Activated naive CD4-positive, alpha-beta T cell treated with anti-CD3 and anti-CD28 coated beads, Interleukin-2, amount 10 ng/mL, durations not matched to agents 7 days and 5 days (primary cell): ENCODE measurements at places on chromosomes 5 and 9.
A peak's percentile ranks its signal among the peaks of the same experiment; 100 is the strongest.

DNA sequence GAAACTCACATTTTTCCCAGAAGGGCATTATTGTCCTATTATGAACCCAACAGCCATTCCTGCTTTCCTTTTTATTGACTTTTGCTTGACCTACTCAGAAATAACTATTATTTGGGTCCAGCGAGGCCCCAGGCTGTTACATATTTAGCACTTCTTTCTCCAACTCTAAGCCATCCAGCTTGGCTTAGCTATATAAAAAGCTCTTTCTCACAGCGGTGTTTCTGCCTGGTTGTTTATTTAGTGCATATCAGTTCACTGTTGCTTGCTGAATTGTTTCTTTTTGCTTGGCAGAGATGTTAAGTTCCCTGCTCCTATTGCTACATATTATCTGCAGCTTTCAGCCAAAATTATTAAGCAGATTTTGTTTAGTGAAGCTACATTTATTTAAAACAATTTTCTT, 1156.8 kb upstream of the SEMA6A start:
- DNase-seq: no peak

DNA sequence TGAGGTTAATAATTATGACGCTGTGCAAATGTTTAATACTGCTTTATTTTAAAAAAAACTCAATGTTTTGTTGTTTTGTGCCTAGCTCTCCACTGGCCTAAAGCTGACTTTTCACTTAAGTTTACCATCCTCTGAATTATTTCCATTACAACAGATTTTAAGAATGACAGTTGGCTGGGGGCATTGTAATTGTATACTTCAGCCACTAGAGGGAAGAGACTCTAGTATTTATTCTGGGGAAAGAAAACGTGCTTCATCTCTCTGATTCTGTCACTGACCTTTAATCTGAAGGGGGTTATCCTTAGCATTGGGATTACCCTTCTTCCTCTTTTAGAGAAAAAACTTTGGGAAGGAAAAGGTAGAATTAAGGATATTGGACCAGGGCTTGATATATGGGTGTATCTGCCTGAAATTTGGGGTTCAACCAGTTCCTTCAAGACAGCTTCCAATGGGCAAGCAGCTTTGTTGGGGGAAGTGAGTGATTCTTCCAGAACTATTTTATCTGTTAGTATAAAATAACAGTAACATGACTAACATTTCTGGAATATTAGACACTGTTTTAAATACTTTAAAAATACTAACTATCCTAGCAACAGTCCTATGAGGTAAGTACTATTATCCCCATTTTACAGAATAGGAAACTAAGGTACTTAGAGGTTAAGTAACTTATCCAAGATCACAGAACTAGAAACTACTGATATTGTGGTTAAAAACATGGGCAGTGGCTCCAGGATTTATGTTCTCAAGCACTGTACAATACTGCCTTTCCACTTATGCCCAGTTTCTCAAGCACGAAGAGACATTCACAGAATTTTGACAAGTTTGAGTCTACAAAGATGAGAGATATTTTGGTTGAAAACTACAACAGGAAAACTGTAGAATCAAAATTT, 208.4 kb downstream of the CD180 start:
- no peak for DNase-seq

GRCh38 chr5:5588386-5588785, 165.9 kb downstream of the ICE1 start:
- no peak for DNase-seq

GRCh38 chr9:78112406-78112805, 80.8 kb upstream of the GNAQ start:
- no peak for DNase-seq

DNA sequence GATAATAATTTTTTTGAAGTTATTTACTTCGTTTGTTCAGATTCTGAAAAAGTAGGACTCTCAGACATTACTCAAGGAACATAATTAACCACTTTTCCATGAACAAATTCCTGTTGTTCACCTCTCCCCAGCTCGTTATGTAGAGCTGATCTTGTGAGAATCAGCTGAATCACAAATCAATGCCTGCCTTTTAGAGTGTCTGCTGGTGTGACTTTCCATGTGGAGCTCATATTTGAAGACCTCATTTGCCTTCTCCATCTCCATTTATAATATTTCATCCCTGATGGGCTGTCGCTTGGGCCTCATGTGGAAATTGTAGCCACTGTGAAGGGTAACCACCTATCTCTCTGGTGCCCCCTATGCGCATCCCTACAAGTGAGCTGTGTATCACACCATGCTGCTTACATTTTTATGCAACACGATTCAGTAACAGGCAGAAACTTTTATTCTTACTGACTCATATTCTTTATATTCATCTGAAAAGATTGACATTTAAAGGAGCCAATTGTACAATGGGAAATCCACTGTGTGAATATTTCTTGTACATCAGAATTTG, 111.3 kb downstream of the STK32A start:
- DNase-seq: no peak

DNA sequence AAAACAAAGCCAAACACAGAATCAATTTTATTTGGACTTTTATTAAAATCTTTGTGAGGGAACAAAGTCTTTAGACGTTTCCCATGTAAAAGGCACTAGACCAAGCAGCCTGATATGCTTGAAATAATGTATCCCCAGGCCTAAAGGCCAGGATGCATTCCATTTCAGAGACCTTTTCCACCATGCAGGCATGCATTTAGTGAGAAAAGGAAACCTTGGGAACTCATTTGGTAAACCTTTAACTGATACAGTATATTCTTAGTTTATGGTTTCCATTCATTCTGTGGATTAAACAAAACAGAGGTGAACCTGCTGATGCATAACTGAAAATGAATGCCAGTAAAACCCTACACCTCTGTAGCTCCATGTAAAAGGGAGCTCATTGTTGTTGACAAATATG, 600.0 kb downstream of the NR2F1-AS1 start:
- DNase-seq: no peak

DNA sequence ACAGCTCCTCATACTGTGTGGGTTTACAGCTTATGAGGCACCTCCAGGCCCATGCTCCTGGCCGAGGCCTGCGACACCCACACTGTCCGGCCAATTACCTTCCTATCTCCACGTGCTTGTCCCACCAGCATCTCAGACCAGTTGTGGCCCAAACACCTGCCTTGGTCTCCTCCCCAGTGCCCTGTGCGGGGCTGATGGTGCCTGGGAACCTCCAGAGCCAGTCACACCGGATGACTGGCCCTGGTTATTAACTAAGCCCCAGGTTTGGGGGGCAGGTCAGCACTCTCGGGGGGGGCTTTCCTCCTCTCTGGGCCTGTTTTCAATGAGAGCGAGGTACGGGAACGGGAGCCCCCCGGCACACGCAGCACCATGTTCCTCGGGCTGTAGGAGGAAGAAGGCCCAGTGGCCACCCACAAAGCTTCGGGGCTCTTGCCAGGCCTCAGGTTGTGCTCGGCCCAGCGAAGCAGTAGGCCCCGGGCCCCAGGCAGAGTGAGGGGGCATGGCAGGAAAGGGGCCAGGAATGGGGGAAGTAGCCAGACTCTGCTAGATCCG, 76.0 kb upstream of the PHYKPL start:
- peak; percentile 7 for DNase-seq

DNA sequence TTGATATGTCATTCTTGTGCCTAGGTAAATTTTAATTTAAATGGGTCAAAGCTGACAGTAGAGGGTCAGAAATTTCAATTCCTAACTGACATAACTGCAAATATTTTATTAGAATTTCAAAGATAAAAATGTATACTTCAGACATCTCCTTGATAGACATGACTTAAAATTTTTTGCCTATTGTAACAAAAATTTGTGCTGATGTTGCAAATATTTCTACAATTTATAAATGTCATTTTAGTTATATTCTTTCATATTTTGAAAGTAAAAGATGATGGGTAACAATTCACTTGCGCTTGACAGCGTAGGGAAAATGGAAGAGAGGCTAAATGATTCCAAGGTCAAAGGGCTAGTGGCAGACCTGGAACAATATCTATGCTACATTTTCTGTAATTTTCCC, 220.3 kb upstream of the ST8SIA4 start:
- DNase-seq: no peak

DNA sequence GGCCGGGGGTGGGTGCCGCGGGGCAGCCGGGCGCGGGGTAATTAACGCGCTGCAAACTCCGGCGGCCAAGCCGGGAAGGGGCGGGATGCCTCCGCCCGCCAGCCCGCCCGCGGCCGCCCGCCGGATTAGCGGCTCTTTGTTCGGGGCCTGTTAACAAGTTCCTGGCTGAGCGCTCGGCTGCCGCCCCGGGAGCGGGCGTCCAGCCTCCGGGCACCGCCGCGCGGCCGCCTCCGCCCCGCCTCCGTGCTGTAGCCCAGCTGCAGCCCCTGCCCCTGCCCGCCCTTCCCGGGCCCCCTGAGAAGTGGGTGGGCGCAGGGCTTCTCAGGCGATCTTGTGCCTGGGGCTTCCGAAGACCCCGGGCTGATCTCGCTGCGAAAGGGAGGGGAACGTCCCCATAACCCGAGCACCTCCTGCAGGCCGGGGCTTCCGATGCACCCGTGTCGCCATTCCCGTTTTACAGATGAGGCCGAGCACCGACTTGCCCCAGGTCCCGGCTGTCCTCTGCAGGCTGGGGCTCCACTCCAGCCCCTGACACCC, 7.5 kb downstream of the UNC5A start:
- no peak for DNase-seq

- peak; percentile 7 for DNase-seq
These were observed 1.8 kb downstream of the PDLIM4 start for GRCh38 chr5:132259069-132259851.
